ENCODE measurements at places on chromosomes 4 and X.
A peak's percentile ranks its signal among the peaks of the same experiment; 100 is the strongest.

- no peak for DNase-seq
Measured at GRCh38 chrX:117510453-117510852, 606.2 kb downstream of the KLHL13 start.

GRCh38 chr4:158065176-158065575 is 107.6 kb downstream of the GASK1B start:
- no peak for DNase-seq

- DNase-seq, result no peak
Measured at GRCh38 chr4:78656968-78657445, 105.4 kb downstream of the ANXA3 start.

- no peak for DNase-seq
Measured at GRCh38 chrX:50648156-50648555, 165.8 kb downstream of the SHROOM4 start.

- DNase-seq, result no peak
Measured at GRCh38 chrX:24341795-24342194, 18.6 kb upstream of the SUPT20HL1 start.

- DNase-seq, result no peak
Measured at GRCh38 chr4:140344621-140345020, 28.8 kb upstream of the SCOC start.

GRCh38 chr4:52595001-52595400 is 64.1 kb downstream of the USP46 start:
- DNase-seq, result no peak

GRCh38 chr4:113052379-113052951 is 3.0 kb downstream of the ANK2 start:
- DNase-seq, result no peak

DNA sequence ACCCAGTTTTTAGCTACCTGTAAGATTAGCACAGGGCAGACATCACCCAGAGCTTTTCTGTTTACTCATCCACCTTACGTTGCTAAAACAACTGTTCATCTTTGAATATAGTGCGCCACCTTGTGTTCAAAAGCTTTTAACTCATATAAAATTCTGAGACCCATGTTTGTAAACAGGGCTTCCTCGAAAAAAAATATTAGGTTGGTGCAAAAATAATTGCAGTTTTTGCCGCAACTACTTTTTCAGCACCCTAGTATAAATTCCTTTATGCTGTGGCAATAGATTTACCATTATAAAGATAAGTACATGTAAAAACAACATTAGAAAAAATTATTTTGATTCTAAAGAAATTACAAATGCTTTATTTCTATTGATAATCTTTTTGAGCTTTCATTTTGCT is 147.9 kb downstream of the LRBA start:
- peak; percentile 82 for DNase-seq

- DNase-seq, result no peak
Measured at GRCh38 chrX:15906041-15906943, 51.7 kb upstream of the AP1S2 start.

GRCh38 chr4:88102026-88102425 is 56.4 kb downstream of the ABCG2 start:
- DNase-seq, result no peak

DNA sequence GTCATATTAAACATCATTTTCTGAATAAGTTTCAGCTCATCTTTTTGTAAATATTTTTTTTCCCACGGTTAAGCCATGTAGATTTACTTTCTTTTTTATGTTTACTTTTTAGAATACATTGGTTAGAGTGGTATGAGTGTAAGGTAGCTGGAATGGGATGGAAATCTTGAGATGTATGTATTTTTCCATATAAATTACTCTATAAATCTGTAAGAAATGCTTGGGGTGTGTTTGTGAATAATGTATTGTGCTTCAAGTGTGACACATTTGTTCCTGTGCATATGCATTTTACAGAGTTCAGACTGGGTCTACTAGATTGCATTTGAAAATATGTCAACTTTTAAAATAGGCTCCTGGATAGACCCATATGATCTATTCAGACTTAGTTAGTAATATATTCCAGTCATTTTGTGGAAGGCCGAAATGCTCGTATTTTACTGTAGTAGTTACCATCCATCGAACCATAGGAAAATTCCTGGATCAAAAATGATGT is 756.8 kb downstream of the RAPGEF2 start:
- no peak for DNase-seq

GRCh38 chrX:41164449-41164848 is 79.2 kb downstream of the USP9X start:
- DNase-seq, result no peak

GRCh38 chr4:88953400-88953799 is 103.6 kb downstream of the FAM13A start:
- no peak for DNase-seq

DNA sequence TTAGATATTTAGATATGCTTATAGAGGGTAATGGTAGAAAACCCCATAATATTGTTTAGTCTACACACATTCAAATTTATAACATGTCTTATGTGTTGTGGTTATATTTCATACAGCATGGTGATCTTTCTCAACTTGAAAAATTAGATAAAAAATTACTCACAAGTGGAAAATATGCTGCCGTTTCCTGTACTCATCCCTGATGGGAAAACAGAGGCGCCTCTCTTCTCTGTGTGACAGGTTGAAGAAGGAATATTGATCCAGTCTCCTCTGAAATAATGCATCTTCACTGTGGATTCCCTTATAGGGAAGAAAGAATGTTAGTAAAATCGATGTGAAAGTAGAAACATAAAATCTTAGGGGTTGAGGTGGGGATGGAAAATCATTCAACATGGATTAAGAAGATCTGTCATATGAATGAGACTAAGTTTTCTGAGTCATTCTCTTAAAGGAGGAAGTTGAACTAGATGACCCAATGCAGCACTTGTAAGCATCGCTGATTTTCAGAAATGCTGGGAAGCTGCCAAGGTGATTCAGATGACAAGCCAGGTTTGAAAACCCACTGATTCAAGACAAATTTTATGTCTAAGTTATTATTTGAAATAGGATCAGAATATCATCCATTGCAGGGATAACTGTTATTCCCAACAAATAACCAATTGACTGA is 70.7 kb downstream of the ANKRD50 start:
- DNase-seq, result no peak

DNA sequence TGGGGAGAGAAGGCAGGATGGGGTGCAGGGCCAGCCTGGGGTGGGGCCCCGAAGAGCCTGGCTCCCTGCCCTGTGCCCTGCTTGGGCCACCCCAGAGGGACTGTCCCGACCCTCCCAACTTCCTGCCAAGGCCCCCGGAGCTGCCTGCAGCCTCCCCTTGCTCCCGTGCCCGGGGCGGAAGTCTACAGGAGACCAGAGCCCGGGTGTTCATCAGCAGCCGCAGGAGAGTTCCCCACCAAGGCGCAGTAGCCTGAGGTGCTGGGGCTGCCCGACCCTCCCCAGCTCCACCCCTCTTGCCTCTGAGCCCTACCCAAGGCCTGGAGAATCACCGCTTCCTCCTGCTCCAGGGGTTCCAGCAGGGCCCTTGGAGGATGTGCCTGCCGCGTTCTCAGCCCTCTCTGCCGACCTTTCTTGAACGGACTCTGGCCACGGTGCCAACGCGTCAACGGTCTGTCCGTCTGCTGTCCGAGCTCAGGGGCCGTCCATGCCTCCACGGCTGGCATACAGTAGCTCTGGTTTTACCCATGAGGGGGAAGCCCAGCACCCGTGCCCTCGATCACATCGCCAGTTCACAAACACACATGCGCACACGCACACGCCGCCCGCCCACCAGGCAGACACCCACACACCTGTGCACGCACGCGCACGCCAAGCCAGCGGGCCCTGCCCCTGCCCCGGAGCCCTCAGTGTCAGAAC is 36.0 kb upstream of the SPON2 start:
- no peak for DNase-seq

GRCh38 chr4:88458104-88458740 is 1.3 kb downstream of the HERC5 start:
- DNase-seq, result no peak

DNA sequence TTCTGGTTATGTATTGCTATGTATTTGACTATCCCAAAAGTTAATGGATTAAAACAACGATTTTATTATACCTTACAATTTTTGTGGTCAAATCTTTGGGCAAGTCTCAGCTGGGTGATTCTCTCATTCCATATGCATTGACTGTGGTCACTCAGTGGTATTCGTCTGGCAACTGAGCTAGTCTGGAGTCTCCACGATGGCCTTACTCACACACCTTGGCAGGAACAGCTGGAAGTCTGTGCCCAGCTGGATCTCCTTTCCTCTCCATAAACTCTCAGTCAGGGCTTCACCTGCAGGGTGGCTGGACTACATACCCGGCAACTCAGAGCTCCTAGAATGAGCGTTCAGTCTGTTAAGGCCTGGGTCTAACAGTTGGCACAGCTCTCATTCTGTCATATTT is 141.1 kb upstream of the WDFY3 start:
- no peak for DNase-seq

- DNase-seq, result no peak
Measured at GRCh38 chr4:53688186-53688790, 97.0 kb upstream of the LNX1 start.

DNA sequence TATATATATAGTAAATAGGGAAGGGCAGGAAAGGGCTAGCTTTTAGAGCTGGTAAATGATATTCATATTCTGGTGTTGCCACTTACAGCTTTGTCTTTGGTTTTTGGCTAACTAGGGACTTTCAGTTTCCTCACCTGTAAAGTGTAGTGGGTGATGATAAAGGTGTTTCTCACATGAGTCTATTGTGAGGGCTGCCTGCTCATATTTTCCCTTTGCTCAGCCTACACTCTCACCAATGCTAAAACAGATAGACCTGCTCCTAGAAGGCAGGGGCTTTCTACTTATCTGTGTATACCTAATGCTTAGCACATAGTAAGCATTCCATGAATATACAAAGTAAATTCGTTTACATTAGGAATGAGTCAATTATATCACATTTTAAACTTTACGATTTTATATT is 137.2 kb upstream of the HS3ST1 start:
- DNase-seq, result no peak

DNA sequence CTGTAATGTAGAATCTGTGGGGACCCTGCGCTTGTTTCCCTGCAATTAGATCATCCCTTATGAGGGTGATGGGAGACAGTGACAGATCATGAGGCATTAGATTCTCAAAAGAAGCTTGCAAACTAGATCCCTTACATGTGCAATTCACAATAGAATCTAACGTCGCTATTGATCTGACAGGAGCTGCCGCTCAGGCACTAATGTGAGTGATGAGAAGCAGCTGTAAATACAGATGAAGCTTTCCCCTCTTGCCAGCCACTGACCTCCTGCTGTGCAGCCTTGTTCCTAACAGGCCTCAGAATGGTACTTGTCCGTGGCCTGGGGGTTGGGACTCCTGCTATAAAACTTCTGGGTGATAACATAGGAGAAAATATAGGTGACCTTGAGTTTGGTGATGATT is 1076.8 kb downstream of the PDHA2 start:
- peak; percentile 50 for DNase-seq

GRCh38 chr4:98566361-98567008 is 91.9 kb downstream of the TSPAN5 start:
- DNase-seq, result no peak

- no peak for DNase-seq
Measured at GRCh38 chr4:49058306-49058705, 72.2 kb downstream of the CWH43 start.

- DNase-seq, result no peak
Measured at GRCh38 chr4:125727931-125728330, 413.2 kb downstream of the FAT4 start.

DNA sequence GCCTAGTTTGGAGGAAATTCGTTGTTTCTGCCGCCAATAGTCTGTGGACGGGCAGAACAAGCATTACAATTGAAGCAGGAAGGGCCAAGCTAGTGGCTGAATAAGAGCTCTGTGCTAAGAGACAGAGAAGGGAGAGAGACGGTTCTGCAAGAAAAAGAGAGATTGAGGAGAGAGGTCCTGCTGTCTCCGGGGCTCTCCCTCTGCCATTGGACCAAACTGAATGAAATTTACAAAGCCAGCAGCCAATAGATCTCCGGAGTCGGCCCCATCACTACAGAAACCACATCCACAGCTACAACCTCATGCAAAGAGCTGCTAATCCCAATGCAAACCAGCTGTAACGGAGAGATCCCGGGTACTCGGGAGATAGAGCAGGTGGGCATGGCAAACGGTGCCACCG is at the start of gene NLGN4X:
Gene NLGN4X, minus strand, starts transcription at position 148 of the 400 bp plus-strand sequence. CDS start 77,401 bp downstream, outside the sequence.
- peak; percentile 76 for DNase-seq

GRCh38 chrX:15301924-15302323 is 13.5 kb downstream of the ASB11 start:
- DNase-seq, result no peak

- no peak for DNase-seq
Measured at GRCh38 chr4:55397126-55397436, 1.3 kb downstream of the TMEM165 start.

GRCh38 chr4:121076416-121076815 is 4.1 kb upstream of the NDNF start:
- no peak for DNase-seq

DNA sequence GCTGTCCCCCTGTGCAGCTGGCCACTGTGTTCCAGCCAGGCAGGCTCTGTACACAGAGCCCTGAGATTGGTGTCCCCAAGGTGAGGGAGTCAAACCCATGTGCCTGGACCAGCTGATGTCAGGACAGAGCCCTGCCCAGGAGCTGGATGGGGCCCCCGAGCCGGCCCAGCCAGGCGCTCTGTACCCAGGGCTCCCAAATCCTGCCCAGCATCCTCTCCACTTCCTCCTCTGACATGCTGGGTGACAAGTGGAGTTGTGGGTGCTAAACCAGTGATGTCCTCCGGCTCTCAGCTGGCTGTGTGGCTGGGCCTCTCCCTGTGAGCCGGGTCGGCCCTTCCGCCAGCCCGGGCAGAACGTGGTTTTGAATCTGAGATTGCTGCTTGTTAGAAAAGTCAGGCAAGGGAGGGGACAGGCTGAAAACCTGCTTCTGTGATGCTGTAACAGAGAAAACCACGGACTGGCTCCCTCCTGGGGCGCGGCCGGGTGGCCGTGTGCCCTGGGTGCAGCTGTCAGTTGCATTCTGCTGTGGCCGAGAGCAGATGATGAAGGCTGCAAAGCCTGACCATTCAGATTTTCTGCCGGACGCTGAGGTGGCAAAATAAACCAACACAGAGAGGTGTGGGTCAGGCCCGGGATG is 7.9 kb upstream of the CPLX1 start:
- DNase-seq, result no peak

DNA sequence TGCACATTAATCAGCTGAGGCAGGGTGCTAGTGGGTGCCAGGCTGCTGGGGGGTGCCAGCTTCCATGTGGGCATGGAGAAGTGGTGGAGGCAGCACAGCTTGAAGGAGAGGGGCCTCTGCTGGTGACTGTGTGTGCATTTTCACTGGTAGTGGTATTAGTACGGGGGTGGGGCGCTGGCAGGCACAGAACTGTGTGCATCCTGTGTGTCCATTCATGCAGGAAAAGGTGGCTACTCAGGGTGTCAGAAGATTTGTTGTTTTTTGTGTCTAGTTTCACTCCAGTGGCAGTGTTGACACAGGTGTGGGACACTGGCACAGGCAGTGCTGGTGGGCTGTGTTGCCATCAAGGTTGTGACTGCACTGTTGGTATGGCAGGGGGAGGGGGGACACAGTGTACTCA is 1303.6 kb downstream of the FAM133A start:
- DNase-seq, result no peak

DNA sequence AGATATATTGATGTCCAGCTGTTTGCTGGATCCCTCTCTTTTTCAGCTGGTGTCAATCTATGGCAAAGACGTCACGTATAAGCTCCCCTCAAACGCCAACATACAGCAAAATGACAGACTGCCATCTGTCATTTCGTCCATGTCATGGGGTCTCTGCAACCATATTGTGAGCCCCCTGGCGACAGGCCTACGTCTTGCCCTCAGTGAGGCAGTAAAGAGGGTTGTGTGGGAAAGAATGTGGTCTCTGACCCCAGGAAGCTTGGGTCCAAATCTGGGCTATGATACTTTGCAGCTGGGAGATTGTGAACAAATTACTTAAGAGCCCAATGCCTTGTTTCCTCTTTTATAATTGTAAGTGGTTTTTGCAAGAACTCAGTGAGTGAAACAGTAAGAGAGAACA is 7.4 kb downstream of the SUPT20HL2 start:
- no peak for DNase-seq

Measured in NCI-H1092 (cell line).